ENCODE measurements at places on chromosomes 11 and 22.

DNA sequence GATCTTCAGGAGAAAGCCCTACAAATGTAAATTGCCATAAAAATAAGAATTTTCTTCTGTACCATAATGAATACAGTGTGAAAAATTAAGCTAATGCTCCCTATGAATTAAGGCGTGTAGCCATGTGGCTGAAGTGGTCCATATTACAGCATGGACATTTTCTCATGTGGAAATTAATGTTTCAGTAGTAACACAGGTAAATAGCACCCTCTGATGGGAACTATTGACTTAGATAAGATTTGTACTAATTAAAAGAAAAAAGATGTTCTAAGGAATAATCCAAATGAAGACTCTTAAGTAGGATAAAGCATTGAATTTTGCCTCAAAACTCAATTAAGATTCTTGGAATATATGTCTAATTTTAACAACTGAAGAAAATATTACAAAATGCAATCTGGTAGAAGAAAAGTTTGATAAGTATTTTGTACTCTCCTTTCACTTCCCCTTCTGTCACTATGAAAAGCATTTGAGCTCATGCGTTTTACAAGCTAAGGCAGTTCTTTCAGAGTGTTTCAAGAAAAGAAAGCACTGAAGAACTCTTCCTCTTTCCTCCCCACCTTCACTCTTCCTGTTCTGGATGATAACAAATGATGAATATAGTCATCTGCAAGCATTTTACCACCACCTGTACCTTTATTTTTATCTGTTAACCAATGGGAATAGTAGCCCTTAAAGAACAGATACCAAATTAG is 9.9 kb upstream of the OR8D2 start:
- no peak for DNase-seq

GRCh38 chr11:336659-337198 is 16.1 kb upstream of the IFITM3 start:
- no peak for DNase-seq

- no peak for DNase-seq
Observed at GRCh38 chr22:25027959-25028840, 75.7 kb downstream of the KIAA1671 start.

DNA sequence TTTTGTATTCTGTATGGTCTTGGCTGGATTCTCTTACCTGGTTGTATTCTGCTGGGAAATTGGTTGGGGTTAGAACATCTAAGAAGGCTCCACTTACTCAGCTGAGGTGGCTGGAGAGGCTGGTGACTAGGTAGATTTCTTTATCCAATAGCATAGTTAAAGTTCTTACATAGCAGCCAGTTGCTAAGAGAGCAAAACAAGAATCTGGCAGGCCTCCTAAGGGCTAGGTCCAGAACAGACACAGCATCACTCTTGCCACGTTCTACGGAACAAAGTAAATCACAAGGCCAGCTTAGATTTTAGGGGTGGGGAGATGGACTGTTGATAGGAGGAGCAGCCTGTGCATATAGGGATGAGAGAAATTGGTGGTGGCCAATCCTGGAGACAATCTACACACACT is 141.3 kb upstream of the CCDC90B start:
- no peak for DNase-seq

- no peak for DNase-seq
Observed at GRCh38 chr11:61571869-61572268, 9.0 kb downstream of the SYT7 start.

- DNase-seq, result no peak
Observed at GRCh38 chr11:12508151-12508751, 130.9 kb downstream of the PARVA start.

- DNase-seq, result no peak
Observed at GRCh38 chr22:50262460-50262911, 1.0 kb upstream of the MAPK12 start.

Data from activated CD4-positive, CD25-positive, alpha-beta regulatory T cell treated with anti-CD3 and anti-CD28 coated beads, Interleukin-2, amount 50 U/mL, for 16 hours (primary cell).